NB4 (cell line): ENCODE measurements at places on chromosomes 6 and 20.

GRCh38 chr20:62461834-62462233 is 14.0 kb downstream of the GATA5 start:
- DNase-seq: no peak

GRCh38 chr6:106194949-106195921 is 109.1 kb downstream of the PRDM1 start:
- DNase-seq: no peak

GRCh38 chr6:7805078-7805849 is 79.4 kb downstream of the BMP6 start:
- no peak for DNase-seq

- no peak for DNase-seq
Observed at GRCh38 chr6:125293587-125293986, 8.2 kb downstream of the HDDC2 start.

DNA sequence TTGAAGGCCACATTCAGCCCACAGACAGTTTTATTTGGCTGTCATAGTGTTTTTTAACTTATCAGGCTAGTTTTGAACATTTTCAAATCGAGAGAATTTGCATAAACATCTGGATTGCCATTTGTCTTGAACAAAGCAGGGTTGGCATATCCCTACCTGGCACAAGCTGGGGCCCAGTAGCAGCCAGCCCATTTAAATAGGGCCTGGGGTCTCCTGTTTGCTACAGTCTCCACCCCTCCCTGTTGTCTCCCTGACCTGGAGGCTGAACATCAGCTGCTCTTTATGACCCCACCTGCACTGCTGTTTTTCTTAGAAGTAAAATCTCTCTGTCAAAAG is 10.5 kb downstream of the BCAS4 start:
- DNase-seq: no peak

DNA sequence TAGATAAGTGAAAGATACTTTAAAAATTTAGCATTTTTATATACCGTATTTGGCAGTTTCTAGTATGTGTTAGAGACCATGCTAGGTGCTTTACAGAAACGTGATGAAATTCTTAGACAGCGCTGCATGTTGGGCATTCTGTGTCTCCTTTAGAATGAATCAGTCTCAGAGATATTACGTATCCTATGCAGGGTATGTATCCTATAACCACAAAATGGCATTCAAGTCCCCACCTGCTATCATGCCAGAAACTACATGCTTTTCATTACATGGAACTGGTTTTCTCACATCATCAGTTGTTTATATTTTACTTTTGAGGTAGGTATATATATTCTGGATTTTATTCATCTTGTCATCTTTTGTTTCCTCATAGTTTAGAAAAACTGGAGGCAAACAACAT is 42.3 kb downstream of the PEX7 start:
- DNase-seq: no peak

GRCh38 chr6:12749531-12750379 is 33.2 kb downstream of the PHACTR1 start:
- DNase-seq: no peak

GRCh38 chr6:160253714-160254113 is 4.9 kb downstream of the SLC22A2 start:
- no peak for DNase-seq

DNA sequence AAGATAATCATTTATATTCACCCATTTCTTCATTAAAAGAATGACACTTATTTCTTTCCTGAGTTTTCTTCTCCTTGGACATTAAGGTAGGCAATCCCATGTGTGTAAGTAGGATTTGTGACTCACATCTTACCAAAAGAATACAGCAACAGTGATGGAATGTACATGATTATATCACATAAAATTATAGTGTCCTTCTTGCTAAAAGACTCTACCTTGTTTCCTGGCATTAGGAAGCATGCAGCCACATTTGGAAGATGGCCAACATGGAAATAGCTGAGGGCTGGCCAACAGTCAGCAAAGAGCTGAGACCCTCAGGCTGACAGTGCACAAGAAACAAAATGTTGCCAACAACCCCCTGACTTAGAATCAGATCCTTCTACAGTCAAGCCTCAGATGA is 327.9 kb upstream of the MARCKS start:
- no peak for DNase-seq

- DNase-seq: peak; percentile 37
Observed at GRCh38 chr6:110897433-110897832, 22.8 kb downstream of the AMD1 start.

- DNase-seq: no peak
Observed at GRCh38 chr6:143556529-143556928, 45.0 kb upstream of the FUCA2 start.

DNA sequence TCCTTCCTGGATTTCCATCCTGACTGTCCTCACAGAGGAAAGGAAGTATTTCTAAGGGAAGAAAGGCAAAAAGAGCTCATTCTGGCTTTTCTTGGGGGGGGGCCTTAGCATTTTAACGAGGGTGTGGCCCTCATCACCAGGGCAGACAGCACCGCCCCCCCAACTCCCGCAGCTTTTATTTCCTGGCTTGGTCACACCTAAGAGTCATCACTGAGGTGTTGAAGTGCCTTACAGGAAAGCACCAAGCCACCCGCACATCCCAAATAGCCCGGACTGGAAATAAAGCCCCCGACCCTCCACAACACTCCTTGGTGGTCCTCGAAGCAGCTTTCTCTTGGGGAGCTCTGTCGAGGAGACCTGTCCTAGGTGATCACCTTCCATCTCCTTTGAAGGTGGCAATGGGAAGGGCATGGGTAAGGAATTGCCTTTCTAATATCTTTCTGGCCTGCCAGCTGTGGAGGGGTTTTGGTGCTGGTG is 1.3 kb downstream of the PTK7 start:
- no peak for DNase-seq

- DNase-seq: no peak
Observed at GRCh38 chr6:40958738-40959137, 80.3 kb downstream of the UNC5CL start.
